ENCODE measurements at places on chromosomes 11 and 22.

- DNase-seq: no peak
Observed at GRCh38 chr11:64772303-64773018, 5.9 kb downstream of the SF1 start.

GRCh38 chr11:117055469-117055868 is 42.8 kb downstream of the SIK3 start:
- DNase-seq: no peak

GRCh38 chr11:93648158-93648557 is 13.3 kb upstream of the CEP295 start:
- DNase-seq: no peak

DNA sequence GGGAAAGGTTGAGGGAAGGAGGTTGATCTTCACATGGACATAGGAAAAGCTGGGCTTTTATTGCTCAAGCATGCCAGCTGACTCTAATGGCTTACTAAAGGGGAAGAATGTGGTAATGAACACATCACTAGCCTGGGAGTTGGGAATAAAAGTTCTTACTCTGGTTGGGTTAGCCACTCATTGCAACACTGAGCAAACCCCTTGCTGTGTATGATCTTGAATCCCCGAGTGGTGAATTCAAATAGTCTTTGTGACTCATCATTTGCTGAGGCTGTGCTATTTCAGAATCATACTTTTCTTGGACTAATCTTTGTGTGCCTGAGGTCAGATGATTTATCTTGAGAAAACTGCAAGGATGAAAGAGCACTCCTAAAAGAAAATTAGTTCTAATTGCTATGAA is 304.1 kb upstream of the ANO5 start:
- DNase-seq: no peak

GRCh38 chr11:94751786-94752185 is 16.4 kb upstream of the AMOTL1 start:
- DNase-seq: no peak

DNA sequence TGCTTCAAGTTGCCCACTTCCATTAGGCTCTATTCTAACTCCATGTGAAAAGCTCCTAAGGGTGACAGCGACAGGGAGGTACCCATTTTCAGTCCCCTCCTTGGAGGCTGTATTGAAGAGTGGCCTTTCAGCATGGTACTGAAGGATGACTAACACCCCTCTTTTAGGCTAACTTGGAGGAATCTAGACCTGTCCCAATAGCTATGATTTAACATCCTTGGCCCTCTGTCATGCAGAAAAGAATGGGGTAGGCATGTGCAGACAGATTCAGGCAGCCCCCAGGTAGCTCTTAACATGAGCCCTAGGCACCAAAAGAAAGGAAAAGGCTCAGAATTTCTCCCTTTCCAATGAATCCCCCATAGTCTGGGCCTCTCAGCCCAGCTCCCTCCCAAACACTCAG is 89.3 kb upstream of the AMOTL1 start:
- no peak for DNase-seq

DNA sequence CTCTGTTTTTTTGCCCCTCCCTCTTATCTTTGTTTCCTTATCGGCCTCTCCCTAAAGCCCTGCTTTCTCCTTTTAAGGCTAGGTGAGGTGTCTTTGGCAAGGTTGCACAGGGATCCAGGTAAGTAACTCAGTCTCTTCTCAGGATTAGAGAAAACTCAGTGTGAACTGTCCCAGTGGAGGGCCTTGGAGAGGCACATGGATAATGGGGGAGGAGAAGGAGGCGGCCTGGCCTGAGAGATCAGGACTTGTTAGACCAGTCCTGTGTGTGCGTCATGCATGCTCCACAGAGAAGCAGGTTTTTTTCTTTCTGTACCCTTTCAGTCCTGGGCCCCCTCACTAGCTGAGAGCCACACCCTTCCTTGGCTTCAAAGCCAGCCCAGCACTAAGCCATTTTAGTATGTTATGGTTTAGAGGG is 19.9 kb downstream of the CTNND1 start:
- no peak for DNase-seq

- no peak for DNase-seq
Observed at GRCh38 chr11:93542811-93543229, 371 bp downstream of the SMCO4 start.

- no peak for DNase-seq
Observed at GRCh38 chr22:29797351-29797750, 30.2 kb downstream of the UQCR10 start.

DNA sequence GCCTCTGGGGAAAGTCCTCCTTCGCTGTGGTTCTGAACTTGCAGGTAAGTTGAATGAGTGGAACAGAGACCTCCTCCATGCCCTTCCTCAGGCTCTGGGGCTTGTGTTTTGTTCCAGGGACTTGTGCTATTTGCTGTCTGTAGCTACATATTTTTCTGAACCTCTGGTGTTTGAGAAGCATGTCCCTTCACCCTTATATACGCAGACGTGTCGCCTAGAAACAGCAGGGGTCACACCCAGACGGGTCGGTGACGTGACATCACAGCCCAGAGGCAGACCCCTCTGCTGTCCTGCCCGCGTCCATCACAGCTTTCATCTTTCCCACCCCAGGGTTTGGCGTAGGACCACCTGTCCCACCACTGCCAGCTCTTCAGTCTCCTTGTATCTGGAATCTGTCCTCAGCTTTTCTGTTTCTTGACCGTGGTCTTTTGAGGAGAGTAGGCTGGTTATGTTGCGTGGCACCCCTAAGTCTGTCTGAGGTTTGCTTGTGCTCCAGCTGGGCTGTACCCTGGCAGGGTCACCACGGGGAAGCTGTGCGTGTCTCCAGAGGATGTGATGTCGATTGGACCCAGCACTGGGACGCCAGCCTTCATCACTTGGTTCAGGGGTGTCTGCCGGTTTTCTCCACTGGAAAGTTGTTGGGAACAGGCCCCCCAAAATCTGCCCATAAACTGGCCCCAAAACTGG is 13.4 kb upstream of the MUC5B start:
- no peak for DNase-seq

DNA sequence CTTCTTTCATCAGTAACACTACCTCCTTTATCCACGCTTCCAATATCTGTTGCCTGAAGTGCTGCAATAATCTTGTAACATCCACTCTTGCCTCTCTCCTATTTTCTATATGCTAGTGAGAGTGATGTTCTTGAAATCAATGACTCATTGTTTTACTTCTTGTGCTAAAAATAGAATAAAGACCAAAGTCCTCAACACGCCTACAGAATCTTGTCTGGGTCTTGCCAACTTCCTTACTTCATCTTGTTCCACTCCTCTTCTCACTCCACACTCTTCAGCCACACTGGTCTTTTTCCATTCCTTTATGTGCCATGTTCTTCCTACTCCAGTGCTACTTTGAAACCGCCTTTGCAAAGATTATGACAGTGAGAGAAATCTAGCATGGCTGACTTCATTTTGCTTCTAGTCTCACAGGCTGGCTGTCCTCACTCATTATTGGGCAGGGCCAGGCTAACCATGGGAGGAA is 136.4 kb downstream of the CCDC81 start:
- no peak for DNase-seq

- DNase-seq: no peak
Observed at GRCh38 chr11:67632175-67632981, 2.6 kb upstream of the NUDT8 start.

Data from AG04450 (cell line).